DMS153 (cell line): ENCODE measurements at places on chromosomes 3 and 15.
A peak's percentile ranks its signal among the peaks of the same experiment; 100 is the strongest.

DNA sequence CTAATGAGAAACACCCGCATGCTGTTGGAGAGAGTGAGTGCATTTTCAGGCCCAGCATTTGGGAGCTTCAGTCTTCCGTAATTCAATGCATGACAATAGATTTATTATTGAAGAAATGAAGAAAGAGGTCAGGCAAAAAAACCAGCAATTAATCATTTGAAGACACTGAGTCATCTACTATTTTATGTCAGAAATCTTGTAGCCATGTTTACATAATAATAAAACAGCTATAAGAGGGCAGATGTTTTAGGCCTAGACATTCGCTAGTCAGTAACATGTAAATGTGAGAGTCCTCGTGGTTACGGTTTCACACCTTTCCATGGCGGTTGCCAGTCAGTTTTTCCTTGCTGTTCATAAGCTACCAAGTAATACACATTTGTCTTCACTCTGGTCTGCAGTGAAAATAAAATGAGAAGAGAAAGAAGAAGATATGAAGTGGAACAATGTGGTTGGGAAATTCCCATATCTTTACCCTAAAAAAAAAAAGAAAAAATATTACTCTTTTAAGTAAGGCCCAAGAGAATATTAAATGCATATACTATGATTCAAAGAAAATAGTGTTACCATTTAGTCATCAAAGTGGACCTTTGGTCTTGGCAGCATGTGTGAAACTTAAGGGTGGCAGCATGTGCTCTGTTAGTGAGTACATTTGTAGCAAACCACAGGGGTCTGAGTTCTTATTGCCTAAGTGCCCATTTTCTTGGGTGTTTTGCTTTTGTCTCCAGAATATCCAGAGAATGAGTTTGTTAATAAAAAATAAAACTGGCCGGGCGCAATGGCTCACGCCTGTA is 140.5 kb upstream of the TBL1XR1 start:
- DNase-seq = no peak

DNA sequence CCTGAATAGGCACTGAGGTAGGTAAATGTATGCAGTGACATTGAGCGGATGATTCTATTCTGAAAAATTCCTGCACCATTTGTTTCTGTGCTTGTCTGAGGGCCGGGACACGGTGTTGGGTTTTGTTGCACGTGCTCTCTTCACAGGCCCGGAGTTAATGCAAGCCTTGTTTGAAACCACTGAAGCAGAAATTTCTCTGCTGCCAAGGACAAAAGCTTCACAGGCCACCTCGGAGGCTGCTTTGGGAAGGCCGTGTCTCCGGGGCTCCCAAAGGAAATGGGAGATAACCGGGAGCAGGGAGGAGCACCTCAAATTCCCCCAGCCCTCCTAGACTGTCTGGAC is 179.4 kb downstream of the OPA1 start:
- DNase-seq = peak; percentile 51

GRCh38 chr3:42756681-42757213 is 16.3 kb downstream of the CCDC13 start:
- DNase-seq = no peak

DNA sequence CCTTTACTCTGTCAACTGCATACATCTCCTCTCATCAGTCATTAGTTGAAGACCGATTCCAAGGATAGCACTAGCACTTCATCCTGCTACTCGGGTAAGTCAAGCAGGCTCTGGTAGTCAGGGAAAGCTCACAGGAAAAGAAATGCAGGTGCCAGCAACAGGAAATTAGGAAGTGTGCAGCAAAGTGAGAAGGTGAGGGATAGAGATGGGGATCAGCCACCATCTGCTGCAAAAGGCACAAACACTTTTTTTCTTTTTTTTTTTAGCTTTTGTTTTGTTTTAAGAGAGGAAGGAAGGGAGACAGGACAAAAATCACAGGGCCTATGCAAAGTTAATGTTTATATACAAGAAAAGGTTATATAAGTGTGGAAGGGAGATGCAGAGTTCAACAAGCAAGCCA is 9.0 kb upstream of the BTLA start:
- DNase-seq = no peak

DNA sequence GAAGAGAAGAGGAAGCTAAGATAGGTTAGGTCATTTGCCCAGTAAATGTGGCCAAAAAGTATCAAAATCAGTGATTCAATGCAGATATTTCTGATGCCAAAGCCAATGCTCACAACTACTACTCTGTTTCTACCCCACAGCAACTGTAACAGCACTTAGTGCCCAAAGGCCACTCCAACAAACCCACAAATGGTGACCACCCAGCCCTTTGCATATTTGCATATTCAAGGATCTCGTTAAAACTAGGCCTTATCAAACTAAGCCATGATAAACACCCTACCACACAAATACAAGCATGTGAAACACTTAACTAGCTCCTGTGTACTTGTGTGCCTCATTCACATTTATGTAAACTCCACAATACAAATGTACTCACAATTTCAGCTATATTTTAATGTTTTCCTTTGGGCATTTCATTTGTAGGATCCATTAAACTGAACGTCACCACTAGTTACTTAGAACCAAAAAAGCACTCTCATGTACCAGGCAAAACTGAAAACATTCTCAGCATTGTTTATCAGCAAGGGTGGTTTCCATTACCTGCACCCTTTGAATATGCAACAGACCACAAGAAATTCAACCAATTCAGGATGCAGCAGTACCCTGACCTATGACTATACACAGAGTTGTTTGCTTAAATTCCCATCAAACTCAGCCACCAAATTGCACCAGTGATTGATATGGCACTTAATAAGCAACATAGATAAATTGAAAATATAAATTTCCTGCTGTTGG is 111.2 kb upstream of the STT3B start:
- no peak for DNase-seq

GRCh38 chr3:53718462-53718861 is 127.8 kb downstream of the CHDH start:
- no peak for DNase-seq

GRCh38 chr3:179735321-179735720 is 82.5 kb downstream of the USP13 start:
- no peak for DNase-seq

DNA sequence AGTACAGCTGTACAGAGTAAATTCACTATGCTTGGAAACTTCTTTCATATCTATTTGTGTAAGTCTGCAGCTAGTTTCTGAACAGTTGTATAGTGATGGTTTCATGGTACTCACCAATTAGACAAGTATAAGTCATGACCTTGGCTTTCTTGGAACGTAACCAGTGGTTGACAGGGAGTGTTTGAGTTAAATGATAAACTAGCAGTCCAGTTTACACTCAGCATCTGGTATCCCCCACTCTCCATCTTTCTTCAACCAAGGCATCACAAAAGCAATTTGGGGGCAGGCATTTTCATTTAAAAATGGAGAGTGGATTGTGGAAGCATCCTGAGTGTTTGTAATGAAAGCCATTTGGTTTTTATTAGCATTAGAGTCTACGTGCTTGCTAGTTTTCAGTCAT is 26.0 kb downstream of the MME start:
- DNase-seq = no peak

DNA sequence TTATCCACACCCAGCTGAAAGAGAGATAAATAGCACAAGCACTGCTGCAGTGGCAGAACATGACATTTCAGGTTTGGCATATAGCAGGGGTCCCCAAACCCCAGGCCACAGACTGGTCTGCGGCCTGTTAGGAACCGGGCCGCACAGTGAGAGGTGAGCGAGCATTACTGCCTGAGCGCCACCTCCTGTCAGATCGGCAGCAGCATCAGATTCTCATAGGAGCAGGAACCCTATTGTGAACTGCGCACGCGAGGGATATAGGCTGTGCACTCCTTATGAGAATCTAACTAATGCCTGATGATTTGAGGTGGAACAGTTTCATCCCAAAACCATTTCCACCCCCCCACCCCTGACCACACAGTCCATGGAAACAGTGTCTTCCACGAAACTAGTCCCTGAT is 54.6 kb downstream of the CCR4 start:
- DNase-seq = no peak

DNA sequence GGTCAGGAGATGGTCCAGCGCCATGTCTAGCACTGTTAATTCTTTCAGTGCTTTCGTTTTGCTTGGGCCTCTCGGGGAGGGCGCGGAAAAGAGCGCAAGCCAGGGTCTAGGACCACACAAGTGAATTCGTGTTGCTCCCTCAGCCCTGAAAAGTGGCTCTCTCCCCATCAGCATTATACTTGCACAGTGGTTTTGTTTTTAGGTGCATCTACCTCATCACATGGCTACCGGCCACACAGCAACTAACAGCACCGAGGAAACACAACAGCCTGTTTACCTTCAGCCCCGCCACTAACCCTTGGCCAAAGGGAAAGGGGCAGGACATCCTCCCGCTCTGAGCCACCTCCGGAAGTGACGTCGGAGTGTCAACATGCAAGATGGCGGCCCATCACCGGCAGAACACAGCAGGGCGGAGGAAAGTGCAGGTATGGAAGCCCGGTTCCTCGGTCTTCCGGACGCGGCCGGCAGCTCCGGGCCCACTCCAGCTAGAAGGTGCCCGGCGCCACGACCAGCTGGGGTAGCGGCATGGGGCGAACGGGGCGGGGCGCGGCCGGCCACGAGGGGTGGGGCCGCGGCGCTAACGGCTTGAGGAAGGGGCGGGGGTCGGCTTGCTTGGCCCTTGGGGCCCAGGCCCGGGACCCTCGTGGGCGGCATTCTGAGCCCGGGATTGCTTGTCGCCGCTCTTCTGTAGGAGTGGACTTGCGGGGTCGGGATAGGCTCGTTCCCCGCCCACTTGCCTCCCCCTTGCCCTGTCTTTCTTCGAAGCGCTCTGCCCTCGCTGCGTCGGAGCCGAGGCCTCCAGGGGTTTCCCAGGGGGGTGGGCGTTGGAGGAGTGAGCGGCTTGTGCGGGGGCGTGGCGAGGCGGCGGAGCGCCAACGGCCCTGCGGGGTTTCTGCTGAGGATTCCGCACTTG is at the start of the genes SCN11A and WDR48:
TSS of gene SCN11A (minus strand) at position 296 of the 913 bp plus-strand sequence. CDS start 101,582 bp downstream, outside the sequence.
TSS of gene WDR48 (plus strand) at position 368 of the 913 bp plus-strand sequence. CDS start at position 378, 10 bp downstream.
- peak; percentile 63 for DNase-seq

DNA sequence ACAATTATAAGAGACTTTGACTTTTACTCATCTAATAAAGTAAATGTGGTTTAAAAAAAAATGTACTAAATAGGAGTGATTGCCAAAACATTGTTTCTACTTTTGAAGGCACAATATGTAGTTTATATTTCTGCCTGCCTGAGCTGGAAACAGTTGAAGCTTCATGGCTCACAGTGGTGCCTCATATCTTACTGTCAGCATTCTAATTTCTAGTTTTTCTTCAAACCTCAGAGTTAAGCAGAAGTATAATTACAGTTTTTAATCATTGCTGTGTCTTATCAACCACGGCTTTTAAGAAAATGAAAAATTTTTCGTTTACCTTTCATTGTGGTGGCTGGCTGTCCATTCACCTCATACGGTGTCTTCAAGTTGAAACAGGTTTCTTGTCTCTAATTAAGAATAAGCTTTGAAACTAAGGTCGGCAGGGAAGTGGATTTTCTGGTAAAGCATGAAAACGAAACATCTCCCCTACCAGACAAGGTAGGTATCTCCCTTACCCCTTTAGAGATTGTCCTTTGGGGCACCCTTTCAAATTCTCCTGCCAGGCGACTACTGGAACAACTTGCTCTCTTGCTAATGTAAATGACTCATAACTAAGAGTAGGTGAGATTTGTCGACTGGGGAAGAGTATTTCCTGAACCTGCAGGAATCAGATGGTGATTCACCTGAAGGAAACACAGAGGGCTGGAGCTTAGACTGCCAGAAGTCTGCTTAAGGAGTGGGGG is at the start of gene GPR87:
TSS of gene GPR87 (minus strand) at position 554 of the 725 bp plus-strand sequence. CDS start 16,720 bp downstream, outside the sequence.
- DNase-seq = no peak

GRCh38 chr3:14522129-14522691 is 17.9 kb downstream of the GRIP2 start:
- DNase-seq = no peak

GRCh38 chr3:11273891-11274291 is 1.7 kb downstream of the ATG7 start:
- DNase-seq = no peak
